Caco-2 (cell line): ENCODE measurements at places on chromosomes 12 and 14. TPM values are rescaled to one million over a fixed set of nuclear protein-coding genes. Genes with fewer than 3 reads are reported as not detected.

RERGL gene
- not detected in 2 replicates for total RNA-seq

ZNF385A gene
- total RNA-seq = 8.4 and 9.4 TPM in 2 replicates

TCL1A gene
- not detected in 2 replicates for total RNA-seq

ANO2 gene
- 0.63 and 0.68 TPM in 2 replicates for total RNA-seq

KRT85 gene
- not detected in 2 replicates for total RNA-seq

DPY19L2 gene
- not detected in 2 replicates for total RNA-seq

MSI1 gene
- total RNA-seq = 21.7 and 24.8 TPM in 2 replicates

RGS6 gene
- total RNA-seq = not detected in 2 replicates

SMOC1 gene
- total RNA-seq = 0.12 and 0.14 TPM in 2 replicates

GSC gene
- total RNA-seq = 0.26 TPM in 1 of 2 replicates, not detected in the other

ZDHHC22 gene
- not detected in 2 replicates for total RNA-seq

INTS13 gene
- 40.1 and 41.5 TPM in 2 replicates for total RNA-seq

C14orf39 gene
- total RNA-seq = not detected in 2 replicates

USP44 gene
- total RNA-seq = 0.14 and 0.19 TPM in 2 replicates

OVCH1 gene
- not detected in 2 replicates for total RNA-seq

PTCSC3 gene
- total RNA-seq = not detected in 2 replicates

ACACB gene
- 24.8 and 26.2 TPM in 2 replicates for total RNA-seq

C12orf42 gene
- total RNA-seq = not detected in 2 replicates

KCNJ8 gene
- 88.7 and 90.2 TPM in 2 replicates for total RNA-seq

HOXC12 gene
- total RNA-seq = 9.4 and 10.3 TPM in 2 replicates

LAG3 gene
- total RNA-seq = 1.9 and 3.2 TPM in 2 replicates

GPRC5D gene
- not detected in 2 replicates for total RNA-seq

ANO4 gene
- 0.09 TPM in 1 of 2 replicates, not detected in the other for total RNA-seq

FAR2 gene
- 6.6 and 8.2 TPM in 2 replicates for total RNA-seq

RD3L gene
- not detected in 2 replicates for total RNA-seq

EFS gene
- 0.14 and 0.16 TPM in 2 replicates for total RNA-seq

CPSF2 gene
- 76.9 and 80.3 TPM in 2 replicates for total RNA-seq

ASCL1 gene
- total RNA-seq = not detected in 2 replicates

LMO3 gene
- not detected in 2 replicates for total RNA-seq

SRRM4 gene
- not detected in 2 replicates for total RNA-seq

TMCC3 gene
- 2.1 and 4.3 TPM in 2 replicates for total RNA-seq

SYNE2 gene
- total RNA-seq = 48.5 and 50.3 TPM in 2 replicates

OR6C2 gene
- not detected in 2 replicates for total RNA-seq

GALNT4 gene
- 6.6 and 7.2 TPM in 2 replicates for total RNA-seq

ANO6 gene
- 116 and 126 TPM in 2 replicates for total RNA-seq
